ENCODE measurements at places on chromosomes 13 and 19. TPM values are rescaled to one million over a fixed set of nuclear protein-coding genes. Genes with fewer than 3 reads are reported as not detected.

CEACAM8 gene
- 0.55 TPM for total RNA-seq

C1QTNF9B gene
- total RNA-seq: 0.88 TPM

SPRED3 gene
- total RNA-seq: 0.38 TPM

ELSPBP1 gene
- 1.5 TPM for total RNA-seq

RANBP3 gene
- 81.3 TPM for total RNA-seq

SERPINE3 gene
- 9.9 TPM for total RNA-seq

C13orf42 gene
- total RNA-seq: not detected

CCL25 gene
- total RNA-seq: not detected

CDC42EP5 gene
- 16.4 TPM for total RNA-seq

RNASEH2A gene
- 20.2 TPM for total RNA-seq

ZNF582 gene
- total RNA-seq: 7.1 TPM

GPR12 gene
- total RNA-seq: 2.5 TPM

KCNN1 gene
- 11.1 TPM for total RNA-seq

ZNF530 gene
- 7.1 TPM for total RNA-seq

CCDC61 gene
- total RNA-seq: 10.3 TPM

VSTM2B gene
- total RNA-seq: 9.6 TPM

PCDH8 gene
- total RNA-seq: 14.4 TPM

AP1M1 gene
- total RNA-seq: 53.2 TPM

LRG1 gene
- total RNA-seq: 0.99 TPM

NUMBL gene
- 85.6 TPM for total RNA-seq

SKA3 gene
- total RNA-seq: 7.5 TPM

POSTN gene
- total RNA-seq: 575 TPM

UNC13A gene
- total RNA-seq: 18.1 TPM

ATP8A2 gene
- total RNA-seq: 17.1 TPM

GRIN3B gene
- total RNA-seq: not detected

TNFSF13B gene
- total RNA-seq: 1.4 TPM

ARRDC5 gene
- total RNA-seq: not detected

TPTE2 gene
- total RNA-seq: not detected

CHST8 gene
- total RNA-seq: 3.8 TPM

OSCAR gene
- not detected for total RNA-seq

FCHO1 gene
- total RNA-seq: 5.9 TPM

CTXN1 gene
- total RNA-seq: 10.9 TPM

NLRP7 gene
- not detected for total RNA-seq

SHISA7 gene
- total RNA-seq: 1.5 TPM

APOC4 gene
- total RNA-seq: not detected

DCT gene
- 318 TPM for total RNA-seq

LILRA1 gene
- total RNA-seq: 0.22 TPM

SSC5D gene
- 20.5 TPM for total RNA-seq

PNMA8A gene
- total RNA-seq: 72.3 TPM

CEACAM16 gene
- total RNA-seq: not detected

SLC25A41 gene
- total RNA-seq: not detected

PLA2G4C gene
- 42.7 TPM for total RNA-seq

ZNF284 gene
- total RNA-seq: 7.1 TPM

FUT2 gene
- total RNA-seq: 0.44 TPM

SLITRK6 gene
- 17.6 TPM for total RNA-seq

PTOV1 gene
- total RNA-seq: 126 TPM

KIR2DL4 gene
- not detected for total RNA-seq

Data from camera-type eye (tissue), 1 donor.